ENCODE measurements at places on chromosomes 2 and 18.

- DNase-seq: no peak
Measured at GRCh38 chr2:120422465-120423160, 76.7 kb downstream of the INHBB start.

DNA sequence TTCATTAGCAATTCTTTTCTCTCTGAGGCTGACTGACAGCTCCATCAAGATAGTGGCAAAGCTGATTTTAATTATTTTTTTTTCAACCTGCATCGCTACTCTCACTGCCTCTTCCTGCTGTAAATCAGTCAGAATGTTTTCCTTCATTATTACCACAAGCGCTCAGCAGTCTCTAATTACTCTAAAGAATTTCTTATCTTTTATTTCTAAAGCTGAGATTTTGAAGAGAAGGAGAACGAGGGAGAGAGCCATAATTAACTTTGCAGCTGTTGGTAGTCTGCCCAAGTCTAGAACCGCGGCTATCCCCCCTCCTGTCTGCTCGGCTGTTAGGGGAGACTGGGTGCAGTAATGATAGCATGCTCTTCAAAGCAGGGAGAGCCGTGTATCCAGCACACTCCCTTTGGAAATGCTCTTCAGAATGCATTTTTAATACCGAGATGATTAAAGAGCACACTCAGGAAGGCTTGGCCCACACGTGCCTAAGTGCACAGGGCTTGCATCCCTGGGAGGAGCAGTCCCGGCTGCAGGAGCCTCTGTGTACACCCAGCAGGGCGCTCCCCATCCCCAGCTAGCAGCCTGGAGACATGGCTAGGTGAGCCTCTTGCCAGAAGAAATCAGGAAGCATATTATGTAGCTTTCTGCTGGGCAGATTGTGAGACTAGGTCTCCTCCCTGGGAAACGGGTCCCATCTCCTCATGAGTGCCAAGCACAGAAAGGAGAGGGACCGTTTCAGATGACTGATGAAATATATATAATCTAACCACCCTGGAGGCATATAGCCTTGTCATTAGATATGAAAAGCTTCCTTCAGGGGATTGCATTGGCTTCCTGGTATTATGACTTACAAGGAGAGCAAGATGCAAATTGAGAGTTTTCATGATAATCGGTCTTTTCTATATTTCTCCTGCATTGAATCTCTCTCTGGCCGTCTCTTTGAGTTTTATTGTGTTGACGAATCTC is 555.2 kb downstream of the CMPK2 start:
- DNase-seq: no peak

GRCh38 chr18:37524498-37525261 is 40.9 kb downstream of the CELF4 start:
- DNase-seq: no peak

GRCh38 chr2:226123300-226123699 is 676.3 kb downstream of the IRS1 start:
- no peak for DNase-seq

- DNase-seq: no peak
Measured at GRCh38 chr2:143321994-143322393, 192.8 kb downstream of the ARHGAP15 start.

GRCh38 chr2:143617803-143618415 is 488.7 kb downstream of the ARHGAP15 start:
- no peak for DNase-seq
